ENCODE measurements at places on chromosomes 3 and 15.

- DNase-seq: no peak
These were observed 2.9 kb downstream of the MYD88 start for GRCh38 chr3:38141173-38141951.

GRCh38 chr15:32957219-32957618 is 237.3 kb downstream of the FMN1 start:
- no peak for DNase-seq

DNA sequence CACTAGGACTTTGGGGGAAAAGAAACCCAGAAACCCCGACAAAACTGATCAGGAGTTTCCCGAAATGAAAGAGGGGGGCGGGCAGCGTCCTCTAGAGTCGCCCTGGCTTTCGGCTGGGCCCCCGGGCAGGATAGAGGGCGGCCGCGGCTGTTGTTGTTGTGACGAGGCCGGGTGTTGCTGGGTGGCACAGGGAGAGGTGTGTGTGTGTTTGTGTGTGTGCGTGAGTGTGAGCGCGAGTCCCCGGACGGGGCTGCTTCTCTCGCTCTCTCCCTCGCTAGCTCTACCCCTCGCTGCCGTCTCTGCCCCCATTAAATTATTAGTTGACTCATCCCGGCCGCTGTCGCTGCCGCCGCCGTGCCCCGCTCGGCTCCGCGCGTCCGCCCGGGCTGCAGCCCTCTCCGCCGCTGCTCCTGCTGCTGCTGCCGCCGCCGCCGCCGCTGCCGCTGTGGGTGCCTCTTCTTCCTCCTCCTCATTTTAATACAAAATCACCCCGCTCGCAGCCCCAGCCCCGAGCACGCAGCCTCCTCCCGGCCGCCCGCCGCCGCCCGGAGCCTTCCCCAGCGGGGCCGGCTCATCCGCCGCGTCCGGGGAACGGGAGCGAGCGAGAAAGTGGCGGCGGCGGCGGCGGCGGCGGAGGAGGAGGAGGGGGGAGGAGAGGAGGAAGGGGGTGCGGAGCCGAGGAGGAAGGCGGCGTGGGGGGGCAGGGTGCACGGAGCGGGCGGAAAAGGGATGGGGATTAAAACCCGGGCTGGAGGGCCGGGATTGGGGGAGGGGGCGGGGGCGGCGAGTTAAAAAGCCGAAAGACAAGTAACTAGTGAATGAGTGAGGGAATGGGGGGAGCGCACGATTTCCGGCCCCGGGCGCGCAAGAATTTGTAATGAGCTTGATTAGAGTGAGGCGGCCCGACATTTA is at the start of gene SATB1:
SATB1 (minus strand) TSS at position 611 of the 912 bp plus-strand sequence. CDS start 4,372 bp downstream, outside the sequence.
- DNase-seq: peak; percentile 76

DNA sequence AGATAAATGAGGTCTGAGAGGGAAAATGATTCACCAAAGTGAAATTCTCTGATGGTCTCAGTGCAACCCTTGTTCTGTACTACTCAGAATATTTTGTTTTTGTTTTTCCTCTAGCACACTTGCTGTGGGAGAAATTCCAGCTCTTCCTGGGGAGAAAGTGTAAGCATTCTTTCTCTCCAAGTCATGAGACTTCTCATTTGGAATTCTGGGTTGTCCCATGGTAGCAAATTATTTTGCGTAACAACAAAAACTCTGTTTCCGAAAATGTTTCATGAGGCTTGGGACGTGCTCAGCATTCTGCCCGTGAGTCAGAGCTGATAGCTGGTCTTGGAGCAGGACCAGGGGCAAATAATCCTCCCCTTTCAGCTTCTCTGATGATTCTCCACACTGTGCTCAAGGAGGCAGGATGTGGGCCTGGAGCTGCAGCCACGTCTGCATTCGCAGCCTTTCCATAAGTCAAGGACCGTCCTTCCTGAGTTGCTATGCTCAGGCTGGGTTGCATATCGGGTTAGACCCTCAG is 70.3 kb downstream of the SENP2 start:
- DNase-seq: no peak

GRCh38 chr3:47186285-47186684 is 22.4 kb upstream of the SETD2 start:
- no peak for DNase-seq

DNA sequence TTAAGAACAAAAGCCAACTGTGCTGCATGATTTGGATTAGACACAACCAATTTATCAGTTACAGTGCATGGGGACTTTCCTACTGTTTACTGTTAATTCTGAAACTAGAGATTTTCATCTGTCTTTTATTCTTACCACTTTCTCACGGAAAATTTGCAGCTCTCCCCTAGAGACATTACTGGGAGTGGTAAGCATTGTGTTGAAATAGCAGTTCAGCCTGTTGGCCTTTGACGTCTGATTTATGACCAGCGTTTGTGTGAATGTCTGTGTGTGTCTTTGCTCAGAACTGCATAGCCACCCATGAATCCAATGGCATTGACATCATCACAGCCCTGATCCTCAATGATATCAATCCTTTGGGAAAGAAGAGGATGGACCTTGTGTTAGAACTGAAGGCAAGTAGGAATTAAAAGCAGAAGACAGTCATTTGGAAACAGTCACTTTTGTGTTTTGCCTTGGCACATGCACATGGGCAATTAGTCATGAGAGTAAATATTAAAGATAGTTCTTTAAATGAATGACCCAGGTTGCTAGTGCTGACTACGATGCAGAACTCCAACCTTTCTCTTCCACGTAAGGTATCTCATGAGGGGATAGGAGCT is 202.2 kb upstream of the BHLHE40 start:
- no peak for DNase-seq

GRCh38 chr15:65857718-65858402 is 11.4 kb upstream of the RAB11A start:
- no peak for DNase-seq

- DNase-seq: no peak
These were observed 38.4 kb upstream of the RBP1 start for GRCh38 chr3:139577909-139578308.
